ENCODE measurements at places on chromosomes 2 and 18.

DNA sequence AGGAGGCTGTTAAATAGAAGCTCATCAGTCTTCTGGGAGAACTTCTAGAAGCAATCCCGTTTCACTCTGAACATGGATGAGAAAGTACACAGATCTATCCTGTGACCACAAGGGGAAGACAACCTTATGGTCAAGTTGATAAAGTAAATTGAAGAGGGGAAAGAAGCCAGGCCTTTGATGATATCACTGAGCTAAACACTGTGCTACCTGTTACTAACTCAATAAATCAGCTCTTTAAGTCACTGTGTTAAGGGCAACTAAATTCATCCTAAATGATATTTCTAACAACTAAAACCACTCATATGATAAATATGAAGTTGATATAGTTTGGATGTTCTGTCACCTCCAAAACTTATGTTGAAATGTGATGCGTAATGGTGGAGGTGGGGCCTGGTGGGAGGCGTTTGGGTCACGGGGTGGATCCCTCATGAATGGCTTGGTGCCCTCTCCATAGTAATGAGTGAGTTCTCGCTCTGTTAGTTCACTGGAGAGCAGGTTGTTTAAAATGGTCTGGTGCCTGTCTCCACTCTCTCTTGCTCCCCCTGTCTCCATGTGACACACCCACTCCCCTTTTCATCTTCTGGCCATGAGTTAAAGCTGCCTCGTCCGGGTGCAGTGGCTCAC lies 23.6 kb downstream of the OLA1 start:
- DNase-seq: no peak

DNA sequence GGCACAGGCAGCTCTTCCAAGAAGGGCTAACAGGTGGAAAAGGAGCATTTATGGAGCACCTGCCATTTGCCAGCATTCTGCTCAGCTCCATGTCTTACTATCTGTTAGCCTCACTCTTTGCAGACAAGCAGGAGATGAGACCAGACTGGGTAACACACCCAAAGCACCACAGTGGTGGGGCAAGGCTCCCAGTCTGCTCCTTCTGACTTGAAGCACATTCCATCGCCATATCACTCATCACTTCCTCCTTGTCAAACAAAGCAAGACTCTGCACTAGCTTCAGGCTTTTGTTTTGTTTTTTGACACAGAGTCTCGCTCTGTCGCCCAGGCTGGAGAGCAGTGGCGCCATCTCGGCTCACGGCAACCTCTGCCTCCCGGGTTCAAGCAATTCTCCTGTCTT lies 182.8 kb downstream of the MGAT5 start:
- no peak for DNase-seq

DNA sequence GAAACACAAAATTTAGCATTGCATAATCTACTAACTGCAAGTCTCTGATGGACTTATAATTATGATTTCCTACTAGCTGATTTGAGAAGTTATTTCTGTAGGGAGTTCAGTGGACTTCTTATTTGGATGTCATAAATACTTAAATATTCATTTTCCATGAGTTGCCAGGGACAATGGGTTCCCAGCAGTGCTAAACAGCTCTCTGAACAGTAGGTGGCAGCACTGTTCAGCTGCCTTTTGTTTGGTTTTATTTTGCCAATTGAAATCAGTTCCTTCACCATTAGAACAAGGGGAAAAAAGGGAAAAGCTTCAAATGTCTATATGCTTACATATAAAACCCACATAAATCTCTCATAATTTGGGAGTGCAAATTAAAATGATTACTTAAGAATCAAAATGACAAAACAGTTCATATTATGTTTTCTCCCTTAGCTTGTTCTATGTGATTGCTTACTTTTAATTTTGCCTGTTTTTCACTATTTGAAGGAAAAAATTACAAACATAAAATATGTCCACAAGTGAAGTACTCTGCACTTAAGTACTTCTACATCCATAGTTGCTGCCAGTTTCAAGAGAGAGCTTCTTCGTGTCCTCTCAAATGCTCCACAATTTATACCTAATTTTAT lies 898.9 kb downstream of the CPS1 start:
- no peak for DNase-seq

- DNase-seq: no peak
Measured at GRCh38 chr2:188997263-188997662, 23.1 kb downstream of the COL3A1 start.

DNA sequence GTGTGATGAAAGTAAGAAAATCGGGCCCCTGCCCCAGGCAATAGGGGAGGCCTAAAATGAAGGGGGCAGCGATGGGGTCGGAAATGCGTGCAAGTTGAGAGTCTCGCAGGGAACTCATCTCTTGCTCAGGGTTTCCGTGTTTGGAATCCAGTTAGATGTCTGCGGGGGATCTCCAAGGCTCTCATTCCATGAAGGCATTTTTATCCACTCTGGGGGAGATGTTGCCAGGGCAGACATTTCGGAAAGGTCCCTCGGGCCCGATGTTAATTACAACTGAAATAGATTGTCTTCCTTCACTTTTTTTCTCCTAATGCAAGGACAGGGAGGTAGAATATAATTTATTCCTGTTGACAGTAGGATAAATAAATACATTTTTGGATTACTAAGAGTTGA lies 12.8 kb upstream of the SKOR2 start:
- no peak for DNase-seq

- DNase-seq: no peak
Measured at GRCh38 chr2:11175293-11175795, 20.1 kb downstream of the SLC66A3 start.

DNA sequence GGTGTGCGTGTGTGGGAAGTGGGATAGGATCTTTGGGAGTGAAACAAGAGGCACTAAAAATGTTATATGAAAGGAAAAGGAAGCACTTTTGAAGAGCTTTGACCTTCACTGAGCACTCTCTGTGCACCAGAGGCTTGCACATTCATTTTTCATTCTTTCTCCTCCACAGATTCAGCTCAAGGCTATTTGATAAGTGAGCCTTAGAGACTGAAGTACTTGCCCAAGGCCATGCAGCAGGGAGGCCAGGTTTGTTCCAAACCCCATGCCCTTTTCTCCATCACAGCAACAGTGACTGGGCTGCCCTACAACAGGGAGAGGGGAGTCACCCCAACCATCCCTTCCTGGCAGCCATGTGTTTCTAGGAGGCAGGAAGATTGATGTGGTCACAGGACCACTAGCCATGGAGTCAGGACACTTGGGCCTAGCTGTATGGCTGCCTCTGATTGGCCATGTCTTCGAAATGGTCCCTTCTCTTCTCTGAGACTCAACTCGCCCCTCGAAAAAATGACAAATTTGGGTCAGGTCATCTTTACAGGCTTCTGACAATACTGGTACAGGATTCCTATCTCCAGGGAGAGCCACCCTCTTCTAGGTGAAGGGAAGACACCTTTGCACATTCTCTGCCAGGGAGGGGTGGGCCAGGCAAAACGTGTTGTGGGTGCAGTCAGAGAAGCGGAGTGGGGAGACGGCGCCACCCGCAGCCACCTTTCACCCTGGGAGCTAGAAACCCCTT lies 123.5 kb upstream of the MYCN start:
- no peak for DNase-seq

DNA sequence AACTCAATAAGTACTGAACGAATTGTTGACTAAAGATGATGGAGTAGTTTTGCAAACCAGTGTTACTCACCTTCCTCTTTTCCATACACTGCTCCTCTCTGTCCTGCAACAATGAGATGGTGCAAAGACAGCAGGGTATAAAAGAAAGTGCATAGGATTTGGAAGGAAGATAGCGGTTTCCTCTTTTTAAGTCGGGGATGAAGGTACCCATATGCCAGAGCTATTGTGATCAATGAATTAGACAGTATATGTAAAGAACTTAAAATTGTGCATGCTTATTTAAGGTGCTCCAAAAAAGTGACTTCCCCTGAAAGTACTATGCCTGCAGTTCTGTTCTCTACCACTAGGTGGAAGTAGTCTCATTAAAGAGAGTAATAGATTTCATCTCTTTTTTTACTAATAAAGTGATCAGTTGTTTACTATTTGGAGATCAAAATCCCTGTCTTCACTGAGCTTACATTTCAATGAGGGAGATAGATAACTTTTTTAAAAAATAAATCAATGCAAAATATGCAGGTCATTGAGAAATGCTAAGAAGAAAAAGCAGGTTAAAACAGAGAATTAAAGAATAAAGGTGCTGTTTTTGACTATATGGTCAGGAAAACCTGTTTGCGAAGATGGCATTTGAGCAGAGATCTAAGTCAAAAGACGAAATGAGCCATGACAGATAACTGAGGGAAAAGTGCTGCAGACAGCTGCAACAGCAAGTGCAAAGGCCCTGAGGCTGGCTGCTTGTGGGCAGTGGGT lies 339.7 kb upstream of the SLC14A2 start:
- DNase-seq: no peak
